T-helper 2 cell treated with Interferon-gamma antibody and Interleukin-4, amounts not matched to agents 5 μg/mL and 100 μg/mL, for 36 hours (primary cell): ENCODE measurements at places on chromosomes 2 and 18.

GRCh38 chr2:1867141-1867540, 122.8 kb upstream of the PXDN start:
- no peak for DNase-seq

GRCh38 chr2:12718711-12719399, 2.1 kb downstream of the TRIB2 start:
- DNase-seq, result no peak

DNA sequence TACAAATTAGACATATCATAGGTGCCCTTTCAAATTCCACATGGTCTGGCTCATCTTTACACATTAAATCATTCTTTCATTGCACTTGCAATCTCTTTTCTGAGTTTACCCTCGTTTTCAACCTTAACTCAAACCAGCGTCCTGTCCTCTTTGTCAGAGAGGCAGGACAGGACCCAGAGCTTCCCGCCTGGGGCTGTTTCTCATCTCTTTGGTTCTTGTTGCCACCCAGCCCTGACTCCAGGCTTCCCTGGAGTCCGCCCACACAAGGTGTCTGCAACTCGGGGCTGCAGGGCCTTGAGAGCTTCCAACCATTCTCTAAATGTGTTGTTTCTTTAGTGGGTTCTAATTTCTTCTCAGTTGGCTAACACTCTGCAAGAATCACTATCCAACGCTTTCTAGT, 24.4 kb downstream of the RBMS1 start:
- DNase-seq, result no peak

GRCh38 chr2:185700883-185701282, 37.7 kb upstream of the FSIP2 start:
- DNase-seq, result no peak

- no peak for DNase-seq
Observed at GRCh38 chr2:56192664-56193305, 9.0 kb downstream of the CCDC85A start.

DNA sequence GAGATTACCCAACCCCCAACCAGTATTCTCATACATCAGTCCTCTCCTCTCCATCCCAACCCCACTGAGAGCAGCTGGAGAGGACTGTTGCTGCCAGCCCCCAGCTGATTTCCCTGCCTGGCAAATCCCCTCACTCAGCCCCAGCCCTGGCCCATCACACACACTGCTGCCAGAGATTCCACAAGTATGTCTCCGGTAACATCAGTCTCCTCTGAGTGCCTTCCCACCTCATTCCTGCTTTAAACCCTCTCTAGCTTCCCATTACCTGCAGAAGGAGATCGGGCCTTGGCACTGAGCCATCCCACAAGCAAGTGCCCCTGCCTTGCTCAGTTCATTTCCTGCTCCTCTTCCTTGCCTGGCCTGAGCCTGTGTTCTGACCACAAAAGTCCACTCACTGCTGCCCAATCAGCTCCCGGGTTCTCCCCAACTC, 50.6 kb upstream of the ZFP36L2 start:
- no peak for DNase-seq

- DNase-seq, result no peak
Observed at GRCh38 chr2:192471982-192472381, 277.2 kb upstream of the TMEFF2 start.

DNA sequence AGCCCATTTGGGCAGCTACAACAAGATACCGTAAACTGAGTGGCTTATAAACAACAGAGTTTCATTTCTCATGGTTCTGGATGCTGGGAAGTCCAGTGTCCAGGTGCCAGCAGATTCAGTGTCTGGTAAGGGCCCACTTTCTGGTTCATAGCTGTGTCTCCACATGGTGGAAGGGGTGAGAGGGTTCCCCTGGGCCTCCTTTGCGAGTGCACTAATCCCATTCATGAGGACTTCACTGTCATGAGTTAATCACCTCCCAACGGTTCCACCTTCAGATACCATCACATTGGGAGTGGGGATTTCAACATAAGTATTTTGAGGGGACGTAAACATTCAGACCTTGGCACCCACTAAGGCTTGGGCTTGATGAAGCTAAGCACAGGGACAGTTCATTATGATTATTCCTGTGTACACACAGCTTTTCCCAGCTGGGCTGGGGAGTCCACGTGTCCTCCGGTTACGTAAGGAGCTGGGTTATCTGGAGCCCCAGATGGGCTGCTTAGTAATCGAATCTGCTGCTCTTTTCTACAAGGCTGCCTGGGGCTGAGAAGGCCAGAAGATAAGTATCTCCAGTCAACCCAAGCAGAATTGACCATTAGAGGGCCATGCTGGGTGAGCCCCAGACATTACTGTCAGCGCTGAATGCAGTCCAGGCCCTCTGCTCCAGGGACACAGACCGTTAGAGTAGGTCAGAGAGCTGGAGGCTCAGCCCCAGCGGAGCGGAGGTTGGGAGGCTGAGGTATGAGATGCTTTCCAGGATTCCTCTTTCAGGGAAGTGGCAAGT, 42.7 kb downstream of the EPAS1 start:
- DNase-seq, result no peak

GRCh38 chr2:9232166-9232479, 25.5 kb downstream of the ASAP2 start:
- no peak for DNase-seq

DNA sequence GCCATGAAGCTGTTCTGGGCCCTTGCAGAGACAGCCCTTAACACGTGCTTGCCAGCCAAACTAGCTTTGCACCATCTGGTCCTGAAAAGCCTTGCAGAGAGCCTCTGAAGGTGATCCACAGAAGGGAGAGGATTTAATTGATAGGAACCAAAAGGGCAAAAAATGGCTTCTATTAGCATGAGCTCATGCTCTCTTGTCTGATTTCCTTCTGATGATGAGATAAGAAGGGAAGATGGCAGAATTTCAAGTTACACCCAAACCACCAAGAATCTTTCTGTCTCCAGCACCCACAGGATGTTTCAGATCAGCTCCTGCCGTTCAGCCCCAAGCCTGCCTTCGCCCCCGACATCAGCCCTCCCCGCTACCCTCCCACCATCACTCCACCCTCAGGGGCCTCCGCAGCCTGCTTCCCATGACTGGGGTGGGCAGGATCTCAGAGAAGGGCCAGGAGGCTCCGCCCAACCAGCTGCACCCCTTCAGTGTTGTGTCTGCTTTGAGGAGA, 23.4 kb upstream of the GLI2 start:
- DNase-seq, result no peak

DNA sequence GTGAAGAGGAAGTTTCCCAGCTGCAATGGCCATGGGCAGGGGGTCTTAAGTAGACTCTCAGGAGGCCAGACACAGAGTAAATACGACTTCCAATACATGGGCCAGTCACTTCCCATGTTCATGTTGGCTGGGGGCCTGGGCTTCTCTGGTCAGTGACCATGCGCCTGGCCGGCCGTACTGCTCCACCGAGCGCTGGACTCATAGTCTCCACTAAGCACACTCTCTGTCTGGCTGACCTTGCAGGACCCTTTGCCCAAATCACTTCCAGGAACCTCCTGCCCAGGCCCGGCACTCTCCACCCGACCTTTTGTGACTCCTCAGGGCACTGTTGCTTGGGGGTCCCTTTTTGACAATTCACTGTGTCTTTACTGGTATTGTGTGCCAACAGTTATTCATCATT, 69.3 kb downstream of the SOWAHC start:
- DNase-seq, result no peak
